ENCODE measurements at places on chromosomes 16 and 17.

- DNase-seq: no peak
Measured at GRCh38 chr17:4950075-4950745, 709 bp upstream of the ENO3 start.

DNA sequence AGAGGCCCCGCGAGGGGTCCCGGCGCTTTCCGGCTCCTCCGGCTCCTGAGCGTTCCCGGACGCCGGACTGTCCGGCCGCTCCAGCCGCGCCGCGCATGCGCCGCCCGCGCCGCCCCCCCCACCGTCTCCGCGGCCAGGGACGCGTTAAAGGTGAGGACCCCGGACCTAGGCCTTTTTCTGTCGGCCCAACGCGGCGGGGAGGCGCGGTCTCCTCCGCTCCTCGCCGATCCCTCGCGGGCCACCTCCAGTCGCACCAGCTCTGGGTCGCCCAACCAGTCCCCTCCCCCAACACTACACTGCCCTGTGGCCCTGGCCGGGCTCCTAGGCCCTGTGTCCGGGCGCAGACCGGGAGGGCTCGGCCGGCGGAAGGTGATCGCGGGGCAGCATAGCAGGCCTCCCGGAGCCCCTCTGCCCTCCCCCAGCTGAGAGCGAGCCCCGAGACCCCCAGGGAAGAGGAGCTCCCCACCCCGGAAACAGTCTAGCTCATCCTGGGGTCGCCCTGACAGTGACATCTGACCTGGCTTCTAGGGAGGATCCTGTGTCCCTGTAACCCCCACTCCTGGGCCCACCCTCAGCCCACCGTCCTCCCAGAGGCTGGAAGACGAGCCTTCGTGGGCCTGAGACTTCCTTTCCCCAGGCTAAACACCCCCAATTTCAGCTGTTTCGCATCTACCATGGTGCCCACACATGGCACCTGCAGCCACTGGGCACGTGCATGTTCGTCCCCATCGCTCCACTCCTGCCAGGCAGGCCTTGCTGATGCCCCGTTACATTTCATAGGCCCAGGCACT, 14.7 kb upstream of the BCAR1 start:
- peak; percentile 82 for DNase-seq

GRCh38 chr16:50275428-50276325, 9.3 kb downstream of the ADCY7 start:
- DNase-seq: no peak

DNA sequence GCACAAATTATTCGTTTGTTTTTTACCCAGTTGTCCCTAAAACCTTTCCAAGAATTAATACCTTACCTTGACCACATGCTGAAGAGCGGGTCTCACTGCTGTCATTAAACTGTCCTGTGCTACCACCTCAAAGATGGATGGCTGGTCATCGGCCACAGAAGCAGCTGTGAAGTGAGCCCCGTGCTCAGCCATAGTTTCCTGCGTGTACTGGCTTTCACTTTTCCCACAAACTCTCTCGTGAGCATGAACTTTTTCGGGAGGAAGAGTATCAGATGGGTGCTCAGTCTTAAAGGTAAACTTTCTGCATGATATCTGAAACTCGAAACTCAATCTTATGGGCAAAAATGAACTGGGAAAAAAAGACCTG, 558 bp downstream of the PEX12 start:
- peak; percentile 18 for DNase-seq

GRCh38 chr17:3827124-3827773, 18.8 kb downstream of the NCBP3 start:
- peak; percentile 85 for DNase-seq

DNA sequence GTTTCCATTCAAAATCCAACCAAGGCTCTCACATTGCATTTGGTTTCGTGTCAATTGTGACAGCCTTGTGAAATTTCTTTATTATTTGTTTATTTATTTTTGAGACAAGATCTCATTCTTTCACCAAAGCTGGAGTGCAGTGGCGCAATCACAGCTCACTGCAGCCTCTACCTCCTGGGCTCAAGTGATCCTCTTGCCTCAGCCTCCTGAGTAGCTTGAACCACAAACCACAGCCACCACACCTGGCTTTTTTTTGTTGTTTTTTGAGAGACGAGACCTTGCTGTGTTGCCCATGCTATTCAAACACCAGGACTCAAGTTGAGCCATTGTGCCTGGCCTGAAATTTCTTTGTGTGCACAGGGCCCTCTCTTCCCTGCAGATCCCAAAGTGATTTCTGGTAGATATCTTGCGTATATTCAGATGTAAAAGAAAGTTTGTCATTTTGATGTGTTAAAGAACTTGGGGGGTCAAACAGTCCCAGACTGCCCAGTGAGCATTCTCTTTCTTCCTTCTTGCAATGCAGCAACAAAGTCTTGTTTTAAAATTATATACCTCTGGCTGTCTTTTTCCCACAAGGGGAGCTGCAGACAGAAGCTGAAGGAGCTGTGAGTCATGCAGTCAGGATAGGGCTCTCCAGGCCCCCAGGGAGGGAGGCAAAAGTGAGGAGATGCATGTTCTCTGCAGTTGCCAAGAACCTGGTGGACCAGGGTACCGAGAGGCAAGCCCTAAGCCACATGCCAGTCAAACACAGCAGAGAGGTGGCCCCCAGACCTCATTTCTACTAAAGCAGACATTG, 15.5 kb upstream of the USP22 start:
- DNase-seq: peak; percentile 29

DNA sequence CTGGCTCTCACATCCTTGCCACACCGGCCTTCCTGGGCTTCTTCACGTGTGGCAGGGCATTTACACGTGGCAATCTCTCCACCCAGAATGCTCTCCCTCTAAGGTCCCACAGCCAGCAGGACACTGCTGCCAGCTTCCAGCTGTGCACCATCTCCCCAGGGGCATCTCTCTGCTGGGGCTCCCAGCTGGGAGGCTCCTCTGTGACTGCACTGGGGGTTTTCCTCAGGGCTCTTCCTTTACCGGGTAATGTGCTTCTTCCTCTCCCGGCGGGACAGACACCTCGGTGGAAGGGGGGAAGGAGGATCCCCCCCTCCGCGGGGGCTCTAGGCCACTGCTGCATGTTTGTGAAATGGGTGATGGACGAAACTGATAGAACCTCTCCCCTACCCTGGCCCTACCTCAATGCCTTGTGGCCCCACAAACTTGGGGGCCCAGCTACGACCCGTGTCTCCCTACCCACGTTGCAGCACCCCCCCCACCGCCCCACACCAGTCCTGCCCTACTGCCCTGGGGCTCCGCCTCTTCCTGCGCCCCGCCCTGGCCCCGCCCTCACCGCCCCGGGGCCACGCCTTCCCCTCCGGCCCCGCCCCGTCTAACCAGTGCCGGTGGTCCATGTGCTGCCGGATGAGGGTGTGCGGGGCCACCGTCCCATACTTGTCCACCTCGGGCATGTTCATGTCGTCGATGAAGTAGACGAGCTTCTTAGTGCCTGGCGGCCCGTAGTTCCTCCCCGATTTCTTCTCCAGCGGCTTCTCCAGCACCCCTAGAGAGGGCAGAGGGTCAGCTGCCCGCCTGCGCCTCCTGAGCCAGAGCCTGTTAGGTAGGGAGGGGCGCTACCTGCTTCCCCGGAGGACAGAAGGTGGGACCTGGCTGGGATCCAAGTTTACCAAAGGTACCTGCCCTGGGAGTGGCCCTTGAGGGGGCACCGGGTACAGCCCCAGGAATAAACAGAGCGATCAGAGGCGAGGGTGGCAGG, 92.6 kb downstream of the DNAH17 start:
- DNase-seq: no peak

DNA sequence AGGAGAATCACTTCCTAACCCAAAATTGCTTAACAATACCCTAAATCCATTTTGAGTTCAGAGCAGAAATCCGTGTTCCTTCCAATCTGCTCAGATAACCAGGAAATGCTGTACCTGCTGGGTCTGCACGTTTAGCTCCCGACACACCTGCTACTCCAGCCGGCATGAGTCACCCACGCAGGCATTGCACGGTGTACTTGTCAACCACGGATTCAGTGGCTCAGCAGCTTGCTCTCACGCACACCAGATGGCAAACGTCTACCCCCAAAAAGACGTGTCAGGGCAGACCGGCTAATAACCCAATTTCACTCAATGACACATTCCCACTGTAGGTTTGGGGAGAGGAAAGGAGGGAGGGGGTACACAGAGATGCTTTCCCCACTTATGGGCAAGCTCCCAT, 468.1 kb downstream of the SOX9 start:
- DNase-seq: peak; percentile 87
